ENCODE measurements at places on chromosomes 2 and 18.

- DNase-seq = no peak
Observed at GRCh38 chr2:126778561-126779501, 119.9 kb upstream of the TEX51 start.

- no peak for DNase-seq
Observed at GRCh38 chr2:45373534-45373933, 237.5 kb downstream of the SRBD1 start.

- no peak for DNase-seq
Observed at GRCh38 chr2:231866450-231866849, 59.7 kb downstream of the NPPC start.

GRCh38 chr2:147989809-147990403 lies 30.6 kb downstream of the ORC4 start:
- no peak for DNase-seq

GRCh38 chr2:241870081-241870541 lies 582 bp downstream of the RTP5 start:
- no peak for DNase-seq

DNA sequence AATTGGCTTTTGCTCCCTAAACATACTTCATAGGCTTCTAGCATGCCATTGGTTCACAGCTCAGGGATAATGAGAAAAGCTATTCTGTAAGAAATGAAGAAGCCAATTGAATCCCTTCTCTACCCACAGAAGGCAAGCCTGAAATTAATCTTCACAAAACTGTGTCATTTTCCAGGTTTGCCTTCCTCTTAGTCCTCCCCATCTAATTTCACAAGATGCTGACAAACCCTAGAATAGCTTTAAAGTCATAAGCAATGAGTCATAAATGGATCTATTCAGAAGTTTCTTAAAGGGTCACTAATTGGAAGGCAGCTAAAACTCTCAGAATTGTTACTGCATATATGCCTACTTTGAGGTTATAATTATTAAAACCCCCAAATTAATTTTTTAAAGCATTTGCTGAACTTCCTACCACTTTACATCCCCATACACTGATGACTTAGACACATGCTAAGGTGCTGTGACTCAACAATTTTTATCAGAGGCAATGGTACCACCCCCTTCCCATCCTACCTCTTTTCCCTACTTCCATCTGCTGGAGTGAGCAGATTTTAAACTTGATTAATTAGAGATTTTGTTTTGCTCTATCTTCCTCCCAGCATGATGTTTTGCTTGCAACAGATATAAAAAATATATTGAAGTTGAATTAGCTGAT lies 51.3 kb upstream of the NABP1 start:
- DNase-seq = no peak

- no peak for DNase-seq
Observed at GRCh38 chr2:72134408-72134996, 13.2 kb downstream of the CYP26B1 start.

GRCh38 chr18:54608028-54608642 lies 17.1 kb downstream of the DYNAP start:
- DNase-seq = no peak

DNA sequence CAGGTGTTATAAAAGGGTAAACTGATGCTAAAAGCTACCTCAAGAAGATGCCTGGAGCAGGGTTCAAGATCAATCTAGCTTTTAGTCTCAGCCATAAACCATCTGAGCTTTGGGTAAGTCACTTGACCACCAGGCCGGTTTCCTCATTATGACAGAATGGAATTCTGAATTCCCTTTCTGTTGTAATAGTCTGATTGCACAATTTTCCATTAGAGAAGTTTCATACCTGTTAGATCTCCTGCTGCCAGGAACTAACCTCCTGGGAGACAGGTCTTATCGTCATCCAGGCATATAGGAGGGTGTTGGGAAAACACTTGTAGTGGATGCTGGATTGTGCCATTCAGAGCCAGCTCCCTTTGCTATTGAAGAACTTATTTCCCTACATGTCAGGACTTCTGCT lies 272.5 kb downstream of the TDRD15 start:
- DNase-seq = no peak

GRCh38 chr2:105379741-105380186 lies 19.1 kb downstream of the FHL2 start:
- no peak for DNase-seq

- DNase-seq = no peak
Observed at GRCh38 chr2:40859617-40860016, 407.7 kb upstream of the SLC8A1 start.

- no peak for DNase-seq
Observed at GRCh38 chr2:107530046-107530445, 296.6 kb upstream of the RGPD4 start.

GRCh38 chr2:160324161-160324800 lies 124.2 kb upstream of the ITGB6 start:
- no peak for DNase-seq

DNA sequence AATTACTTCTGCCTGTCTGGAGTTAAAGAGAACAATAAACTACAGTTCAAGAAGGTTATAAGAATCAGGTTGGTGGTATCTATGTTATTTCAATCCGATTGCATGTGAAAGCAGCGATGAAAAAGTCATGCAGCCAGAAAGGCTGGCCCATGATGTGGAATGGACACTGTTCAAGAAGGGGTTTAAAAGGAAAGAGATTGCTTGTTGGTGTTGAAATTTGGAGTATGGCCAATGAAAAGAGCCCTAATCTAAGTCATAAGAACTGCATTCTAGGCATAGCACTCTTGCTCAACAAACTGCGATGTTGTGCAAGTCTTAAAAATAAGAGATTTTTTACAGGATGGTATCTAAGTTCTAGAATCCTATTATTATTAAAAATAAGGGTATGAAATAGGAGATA lies 61.3 kb downstream of the EFEMP1 start:
- DNase-seq = no peak

GRCh38 chr2:223954401-223954800 lies 2.9 kb upstream of the MRPL44 start:
- no peak for DNase-seq

DNA sequence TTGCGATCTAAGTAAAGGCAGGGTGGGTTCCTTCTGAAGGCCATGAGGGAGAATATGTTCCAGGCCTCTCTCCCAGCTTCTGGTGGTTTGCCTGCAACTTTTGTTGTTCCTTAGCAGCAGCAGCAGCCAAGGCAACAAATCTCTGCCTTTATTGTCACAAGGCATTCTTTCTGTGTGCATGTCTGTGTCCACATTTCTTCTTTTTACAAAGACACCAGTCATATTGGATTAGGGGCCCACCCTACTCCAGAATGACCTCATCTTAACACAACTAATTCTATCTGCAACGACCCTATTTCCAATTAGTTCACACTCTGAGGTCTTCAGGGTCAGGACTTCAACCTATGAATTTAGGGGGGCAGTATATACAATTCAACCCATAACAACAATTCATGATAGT lies 587.5 kb downstream of the XIRP2 start:
- no peak for DNase-seq

GRCh38 chr2:9010866-9011265 lies 7.4 kb upstream of the MBOAT2 start:
- DNase-seq = no peak
